ENCODE measurements at places on chromosomes 7 and 10.

GRCh38 chr7:26398427-26398755, 106.7 kb downstream of the SNX10 start:
- DNase-seq, result peak; percentile 28

DNA sequence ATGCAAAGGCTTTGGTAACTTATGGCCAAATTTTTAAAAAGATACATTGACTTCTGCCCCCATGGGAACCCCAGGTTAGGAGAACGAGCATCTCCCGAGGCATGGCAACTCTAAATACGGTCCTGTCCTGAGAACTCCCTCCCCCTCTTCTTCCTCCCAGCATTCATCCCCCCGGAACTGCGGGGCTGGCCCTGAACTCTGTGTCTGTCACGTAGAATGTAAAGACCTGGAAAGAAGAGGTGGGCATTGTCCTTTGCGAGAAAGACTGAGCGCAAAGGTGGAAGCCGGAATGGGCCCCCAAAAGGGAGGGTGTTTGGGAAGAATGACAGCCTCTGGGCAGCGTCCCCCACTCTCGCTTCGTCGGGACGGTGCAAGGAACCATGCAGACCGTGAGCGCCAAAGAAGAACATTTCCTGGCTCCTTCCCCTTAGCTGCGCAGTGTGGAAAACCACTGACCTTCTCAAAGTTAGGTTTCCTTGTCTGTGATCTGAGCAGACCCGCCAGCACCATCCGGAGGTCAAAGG, 21.0 kb downstream of the SHH start:
- no peak for DNase-seq

DNA sequence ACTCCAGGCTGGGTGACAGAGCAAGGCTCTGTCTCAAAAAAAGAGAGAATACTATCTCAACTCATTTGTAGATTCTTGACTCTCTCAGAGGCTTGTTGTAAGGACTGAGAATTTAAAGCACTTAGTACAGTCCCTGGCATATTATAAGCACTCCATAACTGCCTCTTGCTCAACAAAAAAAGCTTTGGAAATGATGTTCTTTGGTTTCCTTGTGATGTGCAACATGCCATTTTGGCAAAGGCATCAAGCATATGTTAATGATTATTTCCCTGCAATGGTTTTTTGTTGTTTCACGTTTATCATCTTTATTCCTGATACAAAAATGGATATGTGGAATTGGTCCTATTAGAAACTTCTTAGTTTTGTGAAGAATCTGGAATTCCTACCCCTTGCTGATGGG, 15.7 kb downstream of the NOLC1 start:
- DNase-seq, result no peak

GRCh38 chr7:52273685-52274610, 761.5 kb upstream of the POM121L12 start:
- no peak for DNase-seq

GRCh38 chr7:1736830-1737229, 66.8 kb downstream of the ELFN1 start:
- DNase-seq, result no peak

GRCh38 chr7:117836-118614, 74.3 kb upstream of the FAM20C start:
- DNase-seq, result no peak

DNA sequence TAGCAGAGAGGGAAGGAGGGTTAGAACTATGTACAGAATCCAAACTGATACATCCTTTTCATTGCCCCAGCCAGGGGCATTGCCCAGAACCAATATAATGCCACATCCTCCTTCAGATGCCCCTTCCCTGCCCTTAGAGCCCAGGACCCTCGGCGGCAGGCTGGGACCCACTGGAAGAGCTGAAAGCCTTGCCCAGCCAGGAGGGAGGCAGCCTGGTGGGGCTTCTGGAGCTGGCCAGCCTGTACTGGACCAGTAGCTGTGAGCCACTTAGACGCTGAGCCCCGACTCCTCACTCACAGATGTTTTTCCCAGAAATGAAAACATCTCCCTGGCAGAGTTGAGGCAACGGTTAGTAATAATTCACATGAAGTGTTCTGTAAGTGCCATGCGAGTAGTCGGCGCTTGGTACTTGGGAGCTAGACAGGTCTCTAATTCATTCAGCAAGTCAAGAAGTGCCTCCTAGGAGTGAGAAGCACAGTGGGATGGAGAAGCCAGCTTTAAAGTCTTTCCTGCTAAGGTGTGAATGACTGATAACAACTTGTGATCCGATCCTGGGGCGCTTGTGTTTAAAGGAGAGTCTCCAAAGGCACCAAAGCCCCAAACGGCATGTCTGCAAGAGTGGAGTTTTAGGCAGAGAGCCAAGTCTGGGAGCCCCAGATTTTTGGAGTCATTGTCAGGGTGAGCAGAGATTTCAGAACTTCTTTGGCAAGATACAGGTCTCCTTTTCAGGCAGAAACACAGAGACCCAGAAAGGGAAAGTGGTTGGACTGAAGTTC, 9.8 kb downstream of the VSIR start:
- DNase-seq, result no peak

DNA sequence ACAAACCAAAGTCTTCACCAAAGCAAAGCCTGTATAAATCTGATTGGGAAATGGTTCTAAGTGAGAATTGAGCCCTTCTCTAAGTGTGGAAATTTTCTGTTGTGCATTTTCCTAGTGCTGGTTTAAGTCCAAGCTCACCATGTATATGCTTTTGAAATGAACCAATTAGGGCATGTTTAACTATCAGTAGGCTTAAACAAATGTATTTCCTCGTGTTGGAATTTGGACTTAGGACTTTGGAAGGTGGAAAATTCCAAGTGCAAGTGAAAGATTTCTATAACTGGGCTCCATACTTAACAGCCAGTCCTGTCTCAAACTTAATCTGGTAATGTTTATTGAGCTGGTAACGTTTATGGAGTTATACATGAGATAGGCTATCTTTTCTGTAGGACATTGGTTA, 28.5 kb downstream of the CCNY start:
- DNase-seq, result no peak

- no peak for DNase-seq
Observed at GRCh38 chr10:28155726-28156125, 147.1 kb downstream of the MPP7 start.

Measured in COLO829 (cell line).